ENCODE measurements at places on chromosomes 5 and 9.

DNA sequence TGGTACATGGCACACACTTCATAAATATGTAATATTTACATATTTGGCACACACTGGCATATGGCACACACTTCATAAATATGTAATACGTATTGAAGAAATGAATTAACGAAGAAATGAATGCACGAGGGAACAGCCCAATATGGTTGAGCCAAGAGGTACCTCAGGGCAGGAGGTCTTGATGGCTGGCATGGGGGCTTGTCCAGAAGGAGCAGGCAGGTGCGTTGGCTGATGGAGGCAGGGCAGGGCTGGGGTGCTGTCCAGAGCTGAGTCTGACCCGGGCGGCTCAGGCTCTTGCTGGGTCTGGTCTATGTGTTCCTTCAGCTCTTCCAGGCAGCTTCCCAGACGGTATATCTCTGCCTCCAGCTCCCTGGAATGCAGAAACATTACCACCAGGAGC, 26.2 kb downstream of the AKNA start:
- DNase-seq: no peak

DNA sequence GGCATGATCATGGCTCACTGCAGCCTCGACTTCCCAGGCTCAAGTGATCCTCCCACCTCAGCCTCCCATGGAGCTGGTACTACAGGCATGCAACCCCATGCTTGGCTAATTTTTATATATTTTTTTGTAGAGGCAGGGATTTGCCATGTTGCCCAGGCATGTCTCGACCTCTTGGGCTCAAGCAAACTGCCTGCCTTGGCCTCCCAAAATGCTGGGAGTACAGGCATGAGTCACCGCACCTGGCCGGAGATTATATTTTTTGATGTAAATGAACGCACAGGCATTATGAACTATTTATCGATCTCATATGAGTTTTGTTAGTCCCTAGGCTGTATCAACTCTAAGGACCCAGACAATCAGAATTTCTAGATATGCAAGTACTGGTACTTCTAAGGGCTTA, 25.5 kb upstream of the CEP120 start:
- DNase-seq: no peak

- no peak for DNase-seq
These were observed 382.6 kb upstream of the DAP start for GRCh38 chr5:11143456-11144267.

DNA sequence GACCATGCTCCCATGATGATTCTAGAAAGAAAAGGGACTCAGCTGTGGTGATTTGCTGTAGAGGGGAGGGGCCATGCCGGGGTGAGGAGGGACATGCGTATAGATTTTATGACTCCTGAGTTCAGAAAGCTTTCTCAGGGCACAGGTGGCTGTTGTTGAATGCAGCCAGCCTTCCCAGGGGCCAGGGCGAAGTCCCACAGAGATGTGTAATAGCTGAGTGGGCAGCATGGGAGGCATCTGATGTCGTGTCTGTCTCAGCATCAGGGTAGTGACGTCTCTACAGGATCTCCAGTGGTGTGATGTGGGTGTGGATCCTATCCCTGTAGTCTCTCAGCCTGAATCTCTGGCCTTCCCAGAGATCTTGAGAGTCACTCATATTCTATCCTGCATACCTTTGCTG, 7.8 kb upstream of the BOD1 start:
- DNase-seq: no peak
